Left renal pelvis (tissue), 4 donors: ENCODE measurements at places on chromosomes 4 and X.

GRCh38 chrX:144494074-144494473, 610.2 kb downstream of the UBE2NL start:
- DNase-seq, result no peak

DNA sequence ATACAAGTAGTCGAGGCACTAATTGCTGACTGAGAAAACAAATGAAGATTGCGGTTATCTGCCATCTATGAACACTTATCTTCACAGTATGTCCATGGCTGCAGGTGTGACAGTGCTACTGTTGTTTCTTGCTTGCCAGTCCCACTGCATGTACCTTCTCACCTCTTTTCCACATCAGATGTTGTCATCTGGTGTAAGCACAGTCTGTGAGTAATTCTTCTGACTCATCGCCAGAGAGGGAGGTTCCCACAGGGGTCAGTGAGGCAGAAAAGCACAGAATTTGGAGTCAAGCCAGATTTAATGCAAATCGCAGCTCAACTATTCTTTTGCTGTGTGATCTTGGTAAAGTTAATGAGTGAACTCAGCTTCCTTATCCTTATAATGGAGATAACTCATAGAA, 144.4 kb downstream of the GLRA2 start:
- DNase-seq, result peak; percentile 39

- no peak for DNase-seq
Observed at GRCh38 chr4:142356118-142356759, 489.9 kb downstream of the INPP4B start.

DNA sequence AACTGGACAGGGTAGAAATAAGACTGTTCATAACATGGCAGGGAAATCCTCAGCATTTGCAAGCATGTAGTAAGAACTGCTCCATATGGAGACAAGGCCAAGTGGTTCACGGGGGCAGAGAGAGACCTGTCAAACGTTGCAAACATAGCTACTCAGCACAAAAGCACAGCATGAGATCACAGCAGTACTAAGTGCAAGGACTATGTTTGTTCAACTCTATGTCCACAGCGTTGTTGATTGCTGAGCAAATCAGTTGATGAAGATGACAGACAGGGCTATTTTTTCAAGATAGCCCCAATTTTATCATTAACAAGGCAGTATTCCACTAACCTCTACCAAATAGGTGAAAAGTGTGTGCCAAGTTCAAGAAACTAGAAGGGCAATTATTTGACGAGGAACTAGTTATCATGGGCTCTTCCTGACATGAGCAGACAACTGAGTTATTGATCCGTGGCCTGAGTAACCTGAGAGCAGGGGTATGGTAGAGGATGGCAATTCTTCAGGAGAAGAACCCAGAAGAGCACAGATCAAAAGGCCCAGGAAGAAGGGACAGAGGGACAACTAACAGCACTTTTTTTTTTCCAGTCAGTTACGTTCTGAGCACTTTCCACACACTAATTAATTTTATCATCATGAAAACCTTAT, 57.4 kb downstream of the SPOCK3 start:
- DNase-seq, result no peak

DNA sequence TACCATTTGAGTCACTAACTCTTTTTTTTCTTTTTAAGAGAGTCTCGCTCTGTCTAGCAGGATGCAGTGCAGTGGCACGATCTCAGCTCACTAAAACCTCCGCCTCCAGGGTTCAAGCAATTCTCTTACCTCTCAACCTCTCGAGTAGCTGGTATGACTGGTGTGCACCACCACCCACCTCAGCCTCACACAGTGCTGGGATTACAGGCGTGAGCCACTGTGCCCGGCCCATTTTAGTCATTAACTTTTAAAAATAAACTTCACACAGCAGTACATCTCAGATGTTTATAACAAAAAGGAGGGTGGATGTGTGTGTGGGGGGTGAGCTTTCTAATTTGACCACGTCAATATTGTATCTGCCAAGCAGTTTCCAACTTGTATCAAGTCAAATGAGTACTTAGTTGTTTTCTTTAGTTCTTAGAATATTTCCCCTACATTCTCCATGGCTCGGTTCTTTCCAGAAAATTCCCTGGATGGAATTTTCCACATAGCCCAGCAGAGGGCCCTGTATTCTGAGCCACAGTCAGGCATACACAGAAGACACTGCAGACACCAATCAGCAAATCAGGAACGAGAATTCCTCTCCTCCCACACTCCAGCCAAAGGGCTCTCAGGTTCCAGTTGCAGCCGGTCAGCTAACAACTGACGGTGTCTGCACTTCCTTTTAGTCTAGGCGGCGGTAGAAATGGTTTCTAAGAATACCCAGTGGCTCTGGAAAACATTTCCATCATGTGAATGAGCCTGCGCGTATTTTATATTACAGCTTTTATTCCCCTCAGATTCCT, 20.1 kb upstream of the ARAF start:
- peak; percentile 82 for DNase-seq

GRCh38 chr4:138389976-138390685, 148.0 kb upstream of the SLC7A11 start:
- DNase-seq, result no peak

DNA sequence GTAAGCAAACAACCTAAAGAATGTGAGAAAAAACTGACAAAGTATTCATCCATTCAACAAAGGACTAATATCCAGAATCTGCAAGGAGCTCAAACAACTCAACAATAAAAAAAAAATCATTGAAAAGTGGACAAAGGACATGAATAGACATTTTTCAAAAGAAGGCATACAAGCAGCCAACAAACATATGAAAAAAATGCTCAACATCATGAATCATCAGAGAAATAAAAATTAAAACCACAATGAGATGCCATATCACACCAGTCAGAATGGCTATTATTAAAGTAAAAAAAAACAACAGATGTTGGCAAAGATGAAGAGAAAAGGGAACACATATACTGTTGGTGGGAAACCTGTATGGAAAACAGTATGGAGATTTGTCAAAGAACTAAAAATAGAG, 120.7 kb upstream of the ADGRL3 start:
- DNase-seq, result no peak

DNA sequence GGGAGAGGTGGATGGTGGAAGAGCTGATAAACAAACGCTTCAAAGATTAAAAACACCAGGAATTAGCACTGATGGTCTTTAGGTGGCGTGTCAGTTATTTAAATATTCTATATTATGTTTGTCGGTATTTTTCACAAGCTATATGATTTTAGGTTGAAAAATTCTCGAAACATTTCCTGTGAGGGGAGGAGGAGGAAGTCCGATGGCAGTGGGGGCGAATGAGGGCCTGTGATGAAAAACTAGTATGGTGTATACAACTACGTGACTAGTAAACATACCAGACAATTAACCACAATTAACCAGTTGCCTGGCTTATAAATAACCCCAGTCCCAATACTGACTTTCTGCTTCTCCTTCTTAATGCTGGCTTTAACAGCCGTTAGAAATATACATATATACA, 595 bp upstream of the NAP1L2 start:
- no peak for DNase-seq

GRCh38 chrX:77749695-77750094, 36.3 kb downstream of the ATRX start:
- no peak for DNase-seq

- no peak for DNase-seq
Observed at GRCh38 chrX:149461746-149462145, 43.4 kb downstream of the IDS start.

DNA sequence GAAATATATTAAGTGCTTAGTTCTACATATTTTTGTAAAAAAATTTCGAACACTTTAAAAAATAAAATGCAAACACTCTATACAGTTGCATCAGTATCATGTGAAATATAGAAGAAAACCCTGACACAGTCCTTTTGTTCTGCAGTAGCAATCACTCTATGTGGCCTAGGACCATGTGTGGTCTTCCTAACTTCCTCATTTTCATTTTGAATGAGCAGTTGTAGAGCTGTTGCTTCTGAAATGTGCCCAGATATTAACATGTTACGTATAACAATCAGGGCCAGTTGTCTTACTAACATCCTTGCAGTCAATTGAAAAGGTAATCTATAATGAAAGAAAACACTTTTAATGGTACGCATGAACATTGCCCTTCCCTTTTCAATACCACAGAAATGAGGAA, 107.9 kb downstream of the ZNF827 start:
- DNase-seq, result no peak

- no peak for DNase-seq
Observed at GRCh38 chrX:129945131-129945530, 37.3 kb upstream of the BCORL1 start.

DNA sequence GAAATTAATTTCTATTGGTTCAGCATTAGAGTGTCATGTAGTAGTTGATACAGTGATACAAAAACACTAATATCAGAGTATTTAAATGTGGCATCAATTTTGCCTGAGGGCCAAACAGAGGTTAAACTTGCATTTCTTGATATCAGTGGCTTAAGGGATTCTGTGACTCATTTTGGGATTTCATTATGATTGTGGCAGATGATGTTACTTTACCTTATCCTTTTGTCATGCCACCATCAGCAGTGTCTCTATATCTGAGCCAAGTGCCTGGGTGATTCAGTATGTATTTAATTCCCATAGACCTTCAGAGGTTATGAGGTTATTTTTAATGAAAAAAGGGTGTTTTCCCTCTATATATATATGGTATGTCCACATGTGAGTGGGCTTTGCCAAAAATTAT, 582.9 kb downstream of the ADGRL3 start:
- no peak for DNase-seq

- no peak for DNase-seq
Observed at GRCh38 chr4:2798399-2799223, 5.7 kb downstream of the SH3BP2 start.

- DNase-seq, result no peak
Observed at GRCh38 chrX:129608496-129608895, 46.3 kb downstream of the APLN start.

DNA sequence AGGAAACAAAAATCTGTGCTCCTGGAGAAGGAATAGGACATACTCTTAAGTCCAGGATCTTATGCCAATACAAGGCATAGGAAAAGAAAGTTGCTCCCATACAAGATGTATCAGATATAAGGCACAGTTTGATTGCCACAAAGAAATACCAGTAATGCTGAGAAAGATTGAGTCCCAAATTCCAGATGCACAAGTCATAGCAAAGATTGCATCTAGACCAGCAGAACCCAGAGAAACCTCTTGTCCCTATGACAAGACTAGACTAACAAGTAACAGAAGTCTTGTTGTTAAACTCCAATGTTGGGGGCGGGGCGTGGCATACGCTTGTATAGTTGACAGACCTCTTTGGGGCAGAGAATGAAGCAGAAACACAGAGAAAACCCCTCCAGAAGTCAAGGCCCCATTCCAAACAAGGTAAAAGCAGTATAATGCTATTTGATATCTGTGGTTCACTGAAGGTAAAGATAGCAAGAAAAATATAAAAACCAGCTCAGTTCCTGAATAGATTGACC, 671.5 kb upstream of the GRIA3 start:
- DNase-seq, result no peak

GRCh38 chrX:40273356-40274050, 175.7 kb upstream of the BCOR start:
- no peak for DNase-seq

GRCh38 chrX:134163836-134164235, 73.1 kb upstream of the CCDC160 start:
- DNase-seq, result no peak

DNA sequence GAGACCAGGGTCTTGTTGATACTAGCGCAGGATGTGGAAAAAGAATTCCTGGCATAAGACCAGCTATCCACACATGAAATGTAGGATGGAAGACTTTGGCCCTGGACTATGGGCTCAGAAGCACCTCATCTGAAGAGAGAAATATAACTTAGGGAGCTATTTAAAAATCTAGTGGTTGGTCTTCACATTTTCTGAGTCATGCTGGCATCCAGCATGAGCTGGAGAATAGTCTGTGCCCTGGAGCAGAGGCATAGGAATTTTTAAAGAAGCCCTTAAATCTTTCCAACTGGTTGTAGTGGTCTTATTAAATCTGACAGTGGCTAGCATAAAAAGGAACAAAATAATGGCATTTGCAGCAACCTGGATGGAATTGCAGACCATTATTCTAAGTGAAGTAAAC, 86.3 kb downstream of the SMARCA5 start:
- DNase-seq, result no peak

GRCh38 chrX:28847423-28847822, 260.2 kb downstream of the IL1RAPL1 start:
- no peak for DNase-seq

GRCh38 chr4:10611673-10612072, 72.9 kb downstream of the CLNK start:
- no peak for DNase-seq

GRCh38 chr4:110797486-110797885, 174.6 kb upstream of the PITX2 start:
- no peak for DNase-seq

GRCh38 chr4:176761872-176762271, 30.9 kb downstream of the VEGFC start:
- DNase-seq, result no peak

- no peak for DNase-seq
Observed at GRCh38 chrX:43560247-43560946, 95.7 kb upstream of the MAOA start.

DNA sequence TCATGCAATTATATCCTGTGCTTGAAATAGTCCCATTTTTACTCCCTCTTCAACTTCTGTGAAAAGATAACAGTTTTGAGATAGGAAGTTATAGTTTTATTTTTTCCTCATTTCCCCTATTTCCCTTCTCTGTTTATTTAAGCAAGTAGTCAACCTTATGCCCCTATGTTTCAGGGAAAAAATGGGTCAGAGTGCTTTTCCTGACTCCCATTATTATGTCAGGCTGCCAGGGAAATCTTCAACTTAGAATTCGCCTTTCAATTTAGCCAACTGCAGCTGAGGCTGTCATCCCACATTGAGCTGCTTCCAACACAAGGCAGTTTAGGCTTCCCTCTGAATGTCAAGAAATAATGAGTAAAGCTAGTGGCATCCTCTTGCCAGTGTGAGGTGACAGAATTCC, 42.3 kb downstream of the NXT2 start:
- no peak for DNase-seq

GRCh38 chr4:4386736-4387392, at the start of gene NSG1:
Gene NSG1 (plus strand): TSS chr4:4387102. CDS start chr4:4387630, 528 bp downstream.
- DNase-seq, result no peak

- DNase-seq, result no peak
Observed at GRCh38 chrX:85499400-85499799, 119.9 kb upstream of the POF1B start.

GRCh38 chrX:9330249-9330982, 134.4 kb upstream of the TBL1X start:
- DNase-seq, result no peak

- DNase-seq, result no peak
Observed at GRCh38 chr4:137266511-137266910, 265.8 kb downstream of the PCDH18 start.

DNA sequence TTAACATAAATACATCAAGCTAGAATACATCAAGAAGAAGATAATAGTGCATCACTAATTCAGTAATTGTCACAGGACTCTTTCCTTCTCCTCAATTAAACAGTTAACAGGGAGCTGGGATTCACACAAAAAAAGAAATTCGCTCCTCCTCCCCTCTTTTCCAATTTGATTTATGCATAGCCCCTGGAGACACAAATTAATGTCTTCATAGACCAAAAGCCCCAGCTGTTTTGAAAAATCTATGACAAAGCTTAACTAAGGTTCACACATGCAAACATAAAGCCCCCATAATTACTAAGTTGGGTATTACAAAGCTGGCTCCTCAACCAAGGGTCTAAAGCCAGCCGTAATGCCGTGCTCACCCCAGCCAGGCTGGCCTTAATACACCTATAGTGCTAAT, 61.2 kb downstream of the ENOX2 start:
- DNase-seq, result no peak

- DNase-seq, result no peak
Observed at GRCh38 chrX:96838537-96838936, 45.2 kb upstream of the RPA4 start.
